Renal pelvis (tissue), 12 donors: ENCODE measurements at places on chromosomes 1 and 21. TPM values are rescaled to one million over a fixed set of nuclear protein-coding genes. Genes with fewer than 3 reads are reported as not detected.

The ZNF672 gene
- 30.8 TPM for polyA plus RNA-seq

GRCh38 chr1:19844731-19845495, 29.8 kb upstream of the RNF186 start:
- DNase-seq = peak; percentile 62

DNA sequence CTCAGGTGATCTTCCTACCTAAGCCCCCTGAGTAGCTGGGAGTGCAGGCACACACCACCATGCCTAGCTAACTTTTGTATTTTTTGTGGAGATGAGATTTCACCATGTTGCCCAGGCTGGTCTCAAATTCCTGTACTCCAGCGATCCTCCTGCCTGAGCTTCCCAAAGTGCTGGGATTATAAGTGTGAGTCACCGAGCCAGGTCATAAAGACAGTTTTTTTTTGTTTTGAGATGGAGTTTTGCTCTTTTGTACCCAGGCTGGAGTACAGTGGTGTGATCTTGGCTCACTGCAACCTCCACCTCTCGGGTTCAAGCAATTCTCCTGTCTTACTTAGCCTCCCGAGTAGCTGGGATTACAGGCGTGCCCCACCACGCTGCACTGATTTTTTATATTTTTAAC, 42.1 kb downstream of the KIF1B start:
- DNase-seq = no peak

DNA sequence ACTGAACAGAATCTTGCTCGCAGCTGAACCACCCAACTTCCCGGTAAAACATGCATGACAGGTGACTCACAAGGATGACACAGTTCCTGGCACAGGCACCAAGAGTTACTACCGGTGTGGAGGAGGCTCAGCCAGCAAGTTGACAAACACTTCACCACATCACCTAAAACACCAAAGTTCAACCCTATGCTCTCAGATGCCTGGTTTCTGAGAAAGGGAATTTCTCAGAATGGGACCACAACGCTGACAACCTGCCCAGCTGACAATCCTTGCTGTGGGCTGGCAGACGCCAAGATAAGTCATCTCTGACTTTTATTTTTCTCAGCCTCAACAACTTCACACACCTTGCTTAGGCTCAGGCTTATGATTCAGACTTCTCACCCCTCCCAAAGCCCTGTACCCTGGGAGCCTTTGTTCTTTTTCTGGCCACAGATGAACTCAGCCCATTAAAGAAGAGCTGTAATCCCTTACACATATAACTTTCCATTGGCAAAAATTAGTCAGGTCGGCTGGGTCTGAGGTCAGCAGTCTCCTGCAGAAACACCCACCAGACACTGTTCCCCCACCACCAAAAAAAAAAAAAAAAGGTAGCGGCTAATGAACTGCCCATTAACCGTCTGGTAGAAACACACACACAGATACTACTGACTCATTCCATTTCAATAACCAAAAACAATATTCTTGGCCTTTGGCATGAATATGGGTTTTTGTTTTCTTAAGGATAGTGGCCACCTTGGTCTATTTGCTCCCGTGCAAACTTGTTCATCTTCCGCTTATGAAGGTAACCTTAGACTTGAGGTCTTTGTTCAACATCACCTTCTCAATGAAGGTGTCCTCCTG, 10.8 kb upstream of the TIAM1 start:
- DNase-seq = no peak

The DNTTIP2 gene
- polyA plus RNA-seq = 66.2 TPM

The SYTL1 gene
- polyA plus RNA-seq = 13.3 TPM
